ENCODE measurements at places on chromosomes 2 and 18.

GRCh38 chr18:64405161-64405560 is 256.3 kb upstream of the LINC00305 start:
- DNase-seq, result no peak

- DNase-seq, result no peak
Measured at GRCh38 chr2:20224164-20224715, 690 bp downstream of the SDC1 start.

- DNase-seq, result no peak
Measured at GRCh38 chr2:51633073-51633472, 601.1 kb upstream of the NRXN1 start.

- DNase-seq, result no peak
Measured at GRCh38 chr2:17101596-17101995, 416.6 kb downstream of the RAD51AP2 start.

GRCh38 chr2:226307487-226308322 is 491.9 kb downstream of the IRS1 start:
- DNase-seq, result no peak

DNA sequence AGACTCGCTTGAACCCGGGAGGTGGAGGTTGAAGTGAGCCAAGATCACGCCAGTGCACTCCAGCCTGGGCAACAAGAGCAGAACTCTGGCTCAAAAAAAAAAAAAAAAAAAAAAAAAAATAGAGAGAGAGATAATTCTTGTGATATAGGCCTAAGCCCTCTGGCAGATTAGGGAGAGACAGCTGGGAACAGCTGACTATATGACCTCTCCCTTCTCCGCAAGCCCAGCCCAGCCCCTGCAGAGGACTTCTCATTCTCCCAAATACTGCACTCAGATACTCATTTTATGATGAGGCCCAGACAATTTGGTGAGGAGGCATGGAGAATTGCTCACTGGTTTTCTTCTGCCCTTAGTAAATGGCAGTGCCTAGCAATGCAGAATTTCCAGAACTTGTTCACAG is 262.0 kb downstream of the HAUS1 start:
- DNase-seq, result no peak

- no peak for DNase-seq
Measured at GRCh38 chr2:24050041-24050979, 769 bp downstream of the FKBP1B start.

DNA sequence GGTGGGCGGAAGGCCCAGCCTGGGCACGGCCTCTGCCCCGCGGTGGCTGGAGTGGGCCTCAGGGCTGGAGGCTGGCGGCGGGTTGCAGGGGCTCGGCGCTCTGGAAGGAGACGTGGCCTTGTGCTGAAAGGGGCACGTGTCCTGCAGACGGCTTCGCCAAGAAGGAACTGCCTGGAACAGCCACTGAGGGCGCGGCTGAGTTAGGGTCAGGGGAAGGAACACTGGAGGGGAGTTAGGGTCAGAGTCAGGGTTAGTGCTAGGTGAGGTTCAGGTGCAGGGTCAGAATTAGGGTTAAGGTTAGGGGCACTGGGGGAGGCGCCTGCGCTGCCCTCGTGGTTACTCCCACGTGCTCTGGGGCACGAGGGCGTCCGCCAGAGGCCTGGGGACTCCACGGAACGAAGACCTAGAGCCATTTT is 933 bp upstream of the ADNP2 start:
- DNase-seq, result no peak

GRCh38 chr18:63054901-63055584 is 264.5 kb downstream of the BCL2 start:
- DNase-seq, result no peak

GRCh38 chr2:33766175-33766574 is 167.1 kb upstream of the FAM98A start:
- DNase-seq, result no peak

- no peak for DNase-seq
Measured at GRCh38 chr2:15956230-15956629, 15.9 kb downstream of the MYCN start.

- no peak for DNase-seq
Measured at GRCh38 chr2:168766600-168766999, 35.8 kb upstream of the NOSTRIN start.

DNA sequence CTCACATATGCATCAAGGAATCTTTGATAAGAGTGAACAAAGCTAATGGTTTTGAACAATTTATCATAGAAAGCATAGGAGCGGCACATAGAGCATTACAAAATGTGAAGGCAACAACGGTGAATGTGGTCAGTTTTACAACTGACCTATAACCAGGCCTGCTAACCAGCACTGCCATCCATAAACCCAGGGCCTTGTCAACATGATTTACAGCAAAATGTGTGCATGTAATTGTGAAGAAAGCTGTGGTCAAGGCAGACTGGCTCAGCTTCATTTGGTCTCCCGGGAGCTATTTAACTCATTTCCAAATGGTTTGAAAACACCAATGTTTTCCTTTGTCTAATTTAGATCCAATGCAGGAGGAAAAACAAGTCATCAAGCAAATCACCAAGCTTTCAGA is 119.8 kb downstream of the DHRS9 start:
- no peak for DNase-seq

GRCh38 chr2:11368059-11368572 is 23.7 kb upstream of the ROCK2 start:
- no peak for DNase-seq

DNA sequence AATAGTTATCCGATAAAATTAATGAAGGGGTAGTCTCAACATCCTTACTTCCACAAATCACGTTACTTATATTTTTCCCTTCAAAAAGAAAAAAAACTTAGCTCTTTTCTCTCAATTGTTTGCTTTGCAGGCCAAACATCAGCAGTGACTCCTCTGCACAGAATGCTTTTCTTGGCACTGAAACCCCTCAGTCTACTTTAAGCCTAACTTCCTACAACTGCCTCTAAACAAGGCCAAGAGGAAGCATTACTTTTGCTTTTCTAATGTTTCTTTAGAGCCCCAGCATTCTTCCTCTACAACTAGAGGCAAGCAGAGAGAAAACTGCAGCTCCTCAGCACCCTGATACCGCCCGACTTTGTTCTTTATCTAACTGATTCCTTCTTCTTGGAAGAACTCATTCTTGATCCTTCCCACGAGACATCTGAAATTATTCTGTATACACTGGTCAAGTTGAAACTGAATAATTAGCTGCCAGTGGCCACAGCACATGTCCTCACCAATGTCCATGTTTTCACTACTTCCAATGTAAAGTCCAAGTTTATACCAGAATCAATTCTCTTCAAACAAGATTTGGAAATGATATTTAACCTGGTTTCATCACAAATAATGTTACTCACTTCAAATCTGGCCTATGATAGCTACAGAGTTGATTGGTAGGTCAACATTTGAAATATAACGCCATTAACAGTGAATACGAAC is 55.3 kb downstream of the DTNB start:
- no peak for DNase-seq

DNA sequence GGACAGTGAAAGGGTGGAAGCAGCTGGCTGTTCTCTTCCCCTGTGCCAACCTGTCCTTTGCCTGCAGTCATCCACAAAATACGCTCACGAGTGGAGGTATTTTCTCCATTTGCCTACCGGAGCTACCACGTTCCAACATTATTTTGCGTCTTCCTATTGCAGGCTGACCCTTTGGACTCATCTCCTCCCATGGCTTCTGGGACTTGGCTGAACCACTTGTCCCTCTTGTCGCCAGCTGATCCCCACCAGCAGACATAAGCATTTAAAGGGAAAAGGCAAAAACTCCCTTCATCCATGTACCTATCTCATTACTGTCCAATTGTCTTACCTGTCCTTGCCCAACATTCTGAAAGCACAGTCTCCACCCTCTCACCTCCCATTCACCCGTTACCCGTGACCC is 13.0 kb downstream of the C2orf74 start:
- DNase-seq, result no peak

DNA sequence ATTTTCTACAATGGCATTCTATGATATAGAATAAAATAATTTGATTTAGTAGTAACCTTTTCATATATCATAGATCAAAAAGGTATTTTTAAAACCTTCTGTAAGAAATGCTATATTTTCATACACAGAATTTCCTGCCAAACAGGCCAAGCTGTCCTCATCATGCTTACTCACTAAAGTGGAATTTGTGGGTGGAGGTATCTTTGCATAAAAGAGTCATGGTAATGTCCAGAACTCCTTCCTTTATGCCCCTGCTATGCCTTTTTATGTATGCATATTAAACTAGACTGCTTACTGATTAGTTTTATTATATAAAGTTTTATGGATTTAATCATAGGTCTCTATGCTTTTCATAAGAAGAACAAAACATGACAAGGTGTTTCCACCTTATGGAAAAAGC is 27.5 kb upstream of the MARCHF7 start:
- no peak for DNase-seq

GRCh38 chr18:24296276-24296675 is 101.3 kb downstream of the OSBPL1A start:
- no peak for DNase-seq

GRCh38 chr2:44582363-44583008 is 220.7 kb downstream of the CAMKMT start:
- no peak for DNase-seq

- no peak for DNase-seq
Measured at GRCh38 chr2:161107265-161107664, 53.0 kb upstream of the TANK start.

DNA sequence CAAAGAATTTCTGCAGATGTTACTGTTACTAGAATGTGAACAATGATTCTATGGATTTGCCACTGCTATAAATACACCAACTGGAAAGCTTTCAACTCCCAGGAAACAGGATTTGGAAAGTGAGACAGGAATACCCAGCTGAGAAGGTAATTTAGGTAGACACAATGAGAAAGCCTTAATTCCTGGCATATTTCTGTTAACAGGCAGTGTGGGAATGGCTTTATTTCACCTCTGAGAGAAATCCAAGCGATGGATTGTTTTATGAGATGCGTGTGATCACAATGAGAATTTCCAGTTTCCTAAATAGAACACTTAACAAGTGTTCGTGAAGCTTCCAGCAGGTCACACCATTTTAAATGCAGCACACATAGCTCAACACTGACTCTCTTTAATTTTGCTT is 133.0 kb downstream of the SLC8A1 start:
- no peak for DNase-seq

DNA sequence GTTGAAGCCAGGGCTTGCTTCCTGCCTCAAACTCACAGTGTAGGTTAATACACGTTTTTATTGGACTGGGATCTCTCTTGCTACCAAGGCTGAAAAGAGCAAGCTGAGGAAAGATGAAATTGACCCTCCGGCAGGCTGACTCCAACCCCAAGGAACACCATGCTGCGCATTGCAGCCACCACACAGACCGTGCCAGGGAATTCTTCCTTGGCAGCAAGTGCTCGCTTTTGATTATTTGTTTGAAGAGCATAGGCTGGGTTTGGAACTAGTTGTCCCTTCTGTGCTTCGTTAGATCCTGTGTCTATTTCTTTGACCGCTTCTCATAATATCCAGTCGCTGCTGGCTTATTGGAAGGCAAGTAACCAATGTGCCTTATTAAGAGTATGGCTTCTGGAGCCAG is 34.4 kb upstream of the DARS1 start:
- DNase-seq, result no peak

DNA sequence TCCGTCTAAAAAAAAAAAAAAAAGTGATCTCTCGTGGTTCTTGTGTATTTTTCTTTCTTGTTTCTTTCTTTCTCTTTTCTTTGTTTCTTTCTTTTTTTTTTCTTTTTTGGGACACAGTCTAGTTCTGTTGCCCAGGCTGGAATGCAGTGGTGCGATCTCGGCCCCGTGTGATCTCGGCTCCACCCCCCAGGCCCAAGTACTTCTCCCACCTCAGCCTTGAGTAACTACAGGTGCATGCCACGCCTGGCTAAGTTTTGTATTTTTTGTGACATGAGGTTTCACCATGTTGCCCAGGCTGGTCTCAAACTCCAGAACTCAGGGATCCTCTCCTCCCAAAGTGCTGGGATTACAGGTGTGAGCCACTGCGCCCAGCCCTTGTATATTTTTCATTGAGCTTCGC is 91.4 kb downstream of the TMEM237 start:
- no peak for DNase-seq

- peak; percentile 20 for DNase-seq
Measured at GRCh38 chr2:216596980-216597509, 36.2 kb upstream of the IGFBP2 start.

DNA sequence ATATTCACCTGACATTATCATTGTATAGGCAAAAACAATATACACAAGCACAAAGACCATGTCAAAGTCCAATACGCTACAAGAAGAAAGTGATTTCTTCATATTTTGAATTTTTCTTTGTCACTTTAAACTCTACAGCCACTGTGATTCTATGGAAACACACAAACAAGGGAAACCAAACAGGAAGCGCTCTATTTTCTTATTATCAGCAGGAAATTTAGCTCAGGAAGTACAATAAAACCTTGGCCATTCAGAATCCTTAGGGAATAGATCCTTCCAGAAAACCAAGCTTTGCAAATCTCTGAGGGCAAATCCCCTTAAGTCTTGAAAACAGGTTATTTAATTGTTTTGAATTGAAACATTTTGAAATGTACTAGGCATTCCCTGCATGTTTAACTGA is 336.2 kb downstream of the EPHA4 start:
- DNase-seq, result no peak

GRCh38 chr2:100281521-100282438 is 40.5 kb downstream of the LONRF2 start:
- no peak for DNase-seq

DNA sequence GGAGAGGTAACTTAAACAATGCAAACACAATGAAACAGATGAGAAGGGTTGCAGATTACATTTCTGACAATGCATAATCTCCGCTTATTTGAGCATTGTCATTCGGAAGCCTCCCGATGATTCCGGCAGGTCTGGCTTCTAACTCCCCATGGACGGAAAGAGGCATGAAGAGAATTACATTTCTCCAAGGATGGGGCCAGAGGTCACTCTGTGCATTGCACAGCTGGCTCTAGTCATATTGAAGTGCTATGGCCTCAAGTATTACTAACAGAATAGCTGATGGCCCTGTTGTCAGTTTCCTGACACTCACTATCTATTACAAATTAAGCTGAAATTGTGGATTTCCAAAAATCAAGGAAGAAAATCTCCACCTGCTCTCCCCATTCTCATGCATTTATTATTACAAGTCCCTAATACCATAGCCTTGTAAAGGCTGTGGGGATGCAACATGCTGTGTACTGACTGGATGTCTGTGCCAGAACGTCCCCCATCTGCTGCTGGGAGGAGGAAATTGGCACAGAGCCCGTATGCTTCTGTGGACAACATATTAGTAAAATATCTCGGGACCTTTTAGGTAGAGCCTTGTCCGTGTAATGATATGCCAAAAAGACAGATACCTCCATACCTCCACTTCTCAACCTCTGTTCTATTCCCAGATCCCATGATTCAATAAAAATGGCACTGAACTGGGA is 168.1 kb downstream of the SETBP1 start:
- no peak for DNase-seq
